RCC 7860 (cell line): ENCODE measurements at places on chromosomes 5 and 9.

DNA sequence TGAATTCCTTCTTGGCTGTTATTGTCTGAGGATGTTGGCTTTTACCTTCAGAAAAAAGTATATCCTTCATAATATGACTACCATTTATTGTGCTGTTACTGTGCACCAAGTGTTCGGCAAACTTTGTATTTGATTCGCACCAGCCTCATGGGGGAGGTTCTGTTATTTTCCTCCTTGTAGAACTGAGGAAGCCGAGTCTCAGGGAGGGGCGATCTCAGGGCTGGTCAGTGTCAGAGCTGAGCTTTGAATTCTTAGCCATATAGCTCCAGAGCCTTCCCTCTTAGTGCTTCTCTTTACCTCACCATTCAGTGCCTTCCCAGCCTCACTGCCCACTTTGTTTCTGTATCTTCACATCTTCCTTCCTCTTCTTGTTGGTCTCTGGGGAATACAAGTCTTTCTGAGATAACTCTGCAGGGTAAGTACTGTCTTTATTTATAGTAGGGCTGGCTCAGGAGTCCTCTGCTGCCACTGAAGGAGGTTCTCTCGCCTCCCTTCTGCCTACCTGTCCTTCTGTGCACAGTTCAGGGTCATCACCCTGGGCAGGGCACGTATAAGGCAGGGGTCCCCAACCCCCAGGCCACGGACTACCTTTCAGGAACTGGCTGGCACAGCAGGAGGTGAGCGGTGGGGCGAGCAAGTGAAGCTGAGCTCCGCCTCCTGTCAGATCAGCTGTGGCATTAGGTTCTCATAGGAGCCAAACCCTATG, 48.4 kb downstream of the GALNT10 start:
- no peak for DNase-seq

DNA sequence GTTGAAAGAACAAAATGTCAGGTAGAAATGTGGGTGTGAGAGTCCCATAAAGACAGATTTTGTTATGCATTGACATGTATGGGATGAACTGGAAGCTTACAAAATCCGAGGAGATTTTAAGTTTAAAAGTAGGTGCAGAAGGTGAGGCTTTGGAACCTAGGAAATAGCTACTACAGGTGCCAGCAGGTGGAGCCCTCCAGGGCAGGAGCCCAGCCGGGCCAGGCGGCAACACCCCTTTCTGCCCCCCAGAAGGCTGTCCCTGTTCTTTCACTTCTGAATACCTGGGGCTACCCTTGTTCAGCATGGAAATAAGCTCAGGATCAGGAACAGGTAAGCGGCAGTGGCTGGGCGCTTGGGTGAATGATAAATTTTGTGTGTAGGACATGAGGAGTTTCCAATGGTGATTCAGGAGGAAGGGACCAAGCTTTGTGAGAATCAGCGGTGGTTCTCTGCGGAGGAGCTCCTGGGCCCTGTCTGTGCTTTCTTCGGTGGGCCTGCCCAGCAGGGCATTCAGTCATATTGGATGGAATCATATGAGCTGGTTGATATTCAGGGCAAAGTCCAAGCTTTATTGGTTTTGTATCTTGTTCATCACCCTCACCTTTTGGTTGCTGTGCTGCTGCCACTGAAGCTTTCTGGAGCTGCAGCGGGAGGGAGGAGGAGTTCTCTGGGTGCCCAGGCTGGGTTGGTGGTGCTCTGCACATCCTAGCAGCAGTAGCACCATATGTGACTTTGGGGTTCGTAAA, 12.3 kb downstream of the PCBD2 start:
- no peak for DNase-seq

DNA sequence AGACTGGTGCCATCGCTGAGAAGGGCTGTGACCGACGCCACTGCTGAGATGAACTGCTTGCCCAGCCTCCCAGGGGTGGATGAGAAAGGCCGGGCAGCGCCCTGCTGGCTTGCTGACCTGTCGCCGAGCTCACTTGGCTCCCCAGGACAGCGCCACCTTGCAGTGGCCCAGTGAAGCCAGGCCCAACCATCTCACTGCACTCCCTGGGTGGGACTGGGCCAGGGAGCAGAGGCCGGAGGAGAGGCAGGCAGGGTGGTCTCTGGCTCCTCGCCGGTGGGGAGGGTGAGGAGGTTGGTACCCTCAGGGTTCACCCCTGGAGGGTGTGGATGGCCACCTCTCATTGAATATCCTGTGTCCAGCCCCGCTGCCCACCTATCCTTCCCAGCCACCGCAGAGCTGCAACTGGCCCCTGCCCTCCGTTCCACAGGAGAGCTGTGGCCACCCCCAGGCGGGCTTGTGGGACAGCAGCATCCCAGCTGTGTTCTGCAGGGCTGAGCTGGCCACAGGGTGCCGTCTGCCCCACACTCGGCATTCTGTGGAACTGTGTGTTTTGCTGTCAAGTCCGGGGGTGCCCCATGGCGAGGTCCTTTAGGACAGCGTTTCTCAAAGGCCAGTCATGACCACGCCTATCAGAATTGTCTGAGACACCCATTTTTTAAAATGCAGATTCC, 41.0 kb upstream of the FCN2 start:
- DNase-seq: no peak

DNA sequence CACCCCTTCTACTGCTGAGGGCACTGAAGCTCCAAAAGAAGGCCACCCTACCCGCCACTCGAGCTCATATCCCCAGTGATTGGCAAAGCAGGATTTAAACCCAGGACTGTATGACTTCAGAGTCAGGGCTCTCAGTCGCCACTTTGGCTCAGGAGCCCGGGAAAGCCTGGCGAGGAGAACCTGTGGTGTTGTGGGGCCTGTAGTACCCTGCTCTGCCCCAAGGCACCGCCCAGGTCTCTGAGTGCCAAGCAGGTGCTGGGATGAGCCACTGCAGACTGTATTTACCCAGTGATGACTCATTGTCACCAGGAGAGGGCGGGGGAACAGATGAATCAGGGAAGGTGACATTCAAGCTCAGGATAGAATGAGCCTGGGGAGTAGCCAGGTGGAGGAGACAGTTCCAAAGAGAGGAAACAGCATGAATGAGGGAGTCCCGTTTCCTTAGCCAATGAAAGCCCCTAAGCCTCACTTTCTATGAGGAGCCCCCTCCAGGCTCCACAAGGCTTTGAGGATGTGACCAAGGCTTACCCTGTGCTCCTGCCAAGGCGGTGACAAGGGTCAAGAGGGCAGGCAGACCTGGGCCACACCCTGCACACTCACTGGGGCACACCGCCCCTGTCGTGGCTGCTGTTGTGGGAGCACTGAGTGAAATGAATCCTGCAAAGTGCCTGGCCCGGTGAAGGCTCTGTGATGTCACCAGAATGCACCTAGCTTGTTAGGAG, 17.8 kb upstream of the DPM2 start:
- peak; percentile 86 for DNase-seq

DNA sequence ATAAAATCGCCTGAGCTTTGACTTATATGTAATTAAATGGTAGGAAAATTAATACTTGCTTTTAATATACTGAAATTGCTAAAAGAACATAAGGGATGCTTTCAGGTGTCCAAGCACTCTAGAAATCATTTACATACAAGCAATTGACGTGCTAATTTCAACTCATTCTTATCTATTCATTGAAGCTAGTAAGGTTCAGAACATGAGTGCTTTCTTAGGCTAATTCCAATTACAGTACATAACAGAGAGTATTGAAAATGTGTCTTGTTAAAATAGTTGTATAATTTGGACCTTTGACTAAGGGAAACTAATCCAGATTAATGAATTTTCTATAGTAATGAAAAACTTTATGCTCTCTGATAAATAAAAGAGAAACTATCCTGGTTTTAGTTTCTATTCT, 1016.4 kb upstream of the TYRP1 start:
- no peak for DNase-seq

DNA sequence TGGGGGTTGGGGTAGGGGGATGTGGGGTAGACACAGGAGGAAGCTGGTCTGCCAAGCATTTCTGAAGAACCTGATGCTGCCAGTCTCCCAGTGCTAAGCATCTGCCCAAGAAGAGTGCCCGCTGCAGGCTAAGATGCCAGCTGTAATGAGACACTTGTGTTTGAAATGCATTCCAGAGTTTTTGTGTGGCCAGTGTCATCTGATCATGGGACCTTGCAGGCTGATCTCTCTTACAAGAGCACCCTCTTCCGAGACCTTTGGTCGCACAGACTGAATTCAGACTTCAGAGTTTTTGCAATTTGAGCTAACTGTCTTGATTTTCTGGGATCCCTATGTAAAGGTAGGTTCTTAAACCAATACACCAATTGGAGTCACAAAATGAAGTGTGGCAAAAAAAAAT, 58.1 kb downstream of the DENND1A start:
- DNase-seq: no peak

GRCh38 chr9:97386733-97387503, 25.0 kb upstream of the TDRD7 start:
- peak; percentile 41 for DNase-seq

DNA sequence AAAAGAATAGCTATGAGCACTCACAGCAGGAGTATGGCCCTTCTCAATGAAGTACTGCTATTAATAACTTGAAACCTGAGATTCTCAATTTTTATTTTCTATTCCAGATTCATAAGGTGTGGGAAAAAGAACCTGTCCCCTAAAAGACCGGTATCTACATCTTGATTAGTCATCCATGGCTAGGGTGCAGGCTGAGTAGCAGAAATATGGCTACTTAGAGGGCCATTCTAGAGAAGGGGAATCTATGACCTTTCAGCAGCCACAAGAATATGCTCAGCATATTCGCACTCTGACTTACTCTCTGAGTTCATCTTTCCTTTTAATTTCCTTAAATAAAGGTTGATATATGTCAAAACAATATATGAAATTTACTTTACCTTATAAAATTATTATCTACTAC, 27.7 kb downstream of the WDR36 start:
- DNase-seq: no peak

DNA sequence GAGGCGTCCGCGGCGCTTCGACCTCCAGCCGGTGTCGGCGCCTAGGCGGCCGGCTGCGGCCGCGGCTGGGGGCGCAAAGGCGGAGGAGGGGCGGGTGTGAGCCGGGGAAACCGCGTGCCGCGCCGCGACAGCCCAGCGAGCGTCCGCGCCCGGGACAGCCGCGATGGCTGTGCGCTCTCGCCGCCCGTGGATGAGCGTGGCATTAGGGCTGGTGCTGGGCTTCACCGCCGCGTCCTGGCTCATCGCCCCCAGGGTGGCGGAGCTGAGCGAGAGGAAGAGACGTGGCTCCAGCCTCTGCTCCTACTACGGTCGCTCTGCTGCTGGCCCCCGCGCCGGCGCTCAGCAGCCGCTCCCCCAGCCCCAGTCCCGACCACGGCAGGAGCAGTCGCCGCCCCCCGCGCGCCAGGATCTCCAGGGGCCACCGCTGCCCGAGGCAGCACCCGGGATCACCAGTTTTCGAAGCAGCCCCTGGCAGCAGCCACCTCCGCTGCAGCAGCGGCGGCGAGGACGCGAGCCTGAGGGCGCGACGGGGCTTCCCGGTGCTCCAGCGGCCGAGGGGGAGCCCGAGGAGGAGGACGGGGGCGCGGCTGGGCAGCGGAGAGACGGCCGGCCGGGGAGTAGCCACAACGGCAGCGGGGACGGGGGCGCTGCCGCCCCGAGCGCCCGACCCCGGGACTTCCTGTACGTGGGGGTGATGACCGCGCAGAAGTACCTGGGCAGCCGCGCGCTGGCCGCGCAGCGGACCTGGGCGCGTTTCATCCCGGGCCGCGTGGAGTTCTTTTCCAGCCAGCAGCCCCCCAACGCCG, 605 bp downstream of the CHSY3 start:
- no peak for DNase-seq

DNA sequence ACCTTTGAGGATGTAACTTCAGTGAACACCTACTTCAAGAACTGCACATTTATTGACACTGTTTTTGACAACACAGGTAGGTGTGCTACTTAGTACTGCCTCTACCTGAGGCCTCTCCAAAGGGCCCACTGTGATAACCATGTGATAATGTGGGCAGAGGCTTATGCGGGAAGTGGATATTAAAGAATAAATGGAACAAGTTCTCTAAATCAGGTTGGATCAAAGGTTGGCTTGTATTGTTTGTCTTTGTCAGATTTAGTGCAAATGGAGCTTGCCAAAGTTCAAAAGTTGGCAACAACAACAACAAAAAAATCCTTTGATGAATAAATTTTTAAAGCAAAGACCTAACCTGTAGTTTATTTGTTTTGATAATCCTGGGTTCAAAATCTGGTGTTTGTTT, 104.2 kb upstream of the IQGAP2 start:
- no peak for DNase-seq
